ENCODE measurements at places on chromosomes 6 and 20.
A peak's percentile ranks its signal among the peaks of the same experiment; 100 is the strongest.

DNA sequence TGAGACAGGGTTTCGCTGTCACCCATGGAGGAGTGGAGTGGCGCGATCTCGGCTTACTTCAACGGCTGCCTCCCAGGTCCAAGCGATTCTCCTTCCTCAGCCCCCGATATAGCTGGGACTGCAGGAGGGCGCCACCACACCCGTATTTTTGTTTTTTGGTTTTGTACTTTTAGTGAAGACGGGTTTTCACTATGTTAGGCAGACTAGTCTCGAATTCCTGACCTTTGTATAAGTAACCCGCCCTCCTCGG, 115.4 kb upstream of the BTN3A2 start:
- no peak for DNase-seq

DNA sequence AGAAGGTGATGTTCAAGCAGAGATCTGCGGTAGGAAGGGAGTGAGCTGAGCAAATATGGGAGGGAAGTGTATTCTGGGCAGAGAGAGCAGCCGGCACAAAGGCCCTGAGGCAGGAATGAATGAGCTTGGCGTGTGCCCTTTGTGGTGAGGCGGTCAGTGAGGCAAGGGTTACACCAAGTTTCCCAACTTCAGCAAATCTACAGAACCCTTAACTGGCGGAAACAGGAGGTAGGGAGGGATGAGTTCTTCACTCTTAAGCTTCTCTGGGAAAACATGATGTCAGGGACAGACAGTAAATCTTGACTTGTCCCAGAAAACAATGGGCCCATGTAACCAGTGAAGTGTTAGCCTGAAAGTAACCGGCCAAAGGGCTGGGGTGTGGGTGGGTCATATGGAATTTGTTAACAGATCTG, 97.1 kb upstream of the PTPN1 start:
- no peak for DNase-seq

- DNase-seq, result no peak
These were observed 364 bp downstream of the FRS3 start for GRCh38 chr6:41779336-41779735.

GRCh38 chr6:170087941-170088581, 202.8 kb downstream of the DLL1 start:
- DNase-seq, result no peak

DNA sequence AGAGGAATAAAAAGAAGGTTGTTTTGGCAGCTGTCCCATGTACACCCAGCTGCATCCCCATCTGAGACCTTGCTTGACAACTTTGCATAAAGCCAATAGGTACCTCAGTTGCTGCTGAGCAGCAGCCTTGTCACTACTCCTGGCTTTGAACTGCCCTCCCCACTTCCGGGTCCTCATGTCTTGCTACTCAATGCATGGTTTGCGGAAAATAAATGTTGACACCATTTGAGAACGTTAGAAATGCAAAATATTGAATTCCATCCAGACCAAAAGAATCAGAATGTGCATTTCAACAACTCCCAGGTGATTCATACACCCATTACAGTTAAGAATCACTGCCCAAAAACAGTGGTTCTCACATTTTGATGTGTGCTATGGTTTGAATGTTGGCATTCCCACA, 32.9 kb downstream of the GPX5 start:
- no peak for DNase-seq

GRCh38 chr6:98958776-98959175, 11.0 kb upstream of the FBXL4 start:
- DNase-seq, result no peak

GRCh38 chr6:7108196-7108963, 619 bp downstream of the RREB1 start:
- no peak for DNase-seq

- DNase-seq, result no peak
These were observed 34.9 kb upstream of the SUMO4 start for GRCh38 chr6:149365197-149365596.

DNA sequence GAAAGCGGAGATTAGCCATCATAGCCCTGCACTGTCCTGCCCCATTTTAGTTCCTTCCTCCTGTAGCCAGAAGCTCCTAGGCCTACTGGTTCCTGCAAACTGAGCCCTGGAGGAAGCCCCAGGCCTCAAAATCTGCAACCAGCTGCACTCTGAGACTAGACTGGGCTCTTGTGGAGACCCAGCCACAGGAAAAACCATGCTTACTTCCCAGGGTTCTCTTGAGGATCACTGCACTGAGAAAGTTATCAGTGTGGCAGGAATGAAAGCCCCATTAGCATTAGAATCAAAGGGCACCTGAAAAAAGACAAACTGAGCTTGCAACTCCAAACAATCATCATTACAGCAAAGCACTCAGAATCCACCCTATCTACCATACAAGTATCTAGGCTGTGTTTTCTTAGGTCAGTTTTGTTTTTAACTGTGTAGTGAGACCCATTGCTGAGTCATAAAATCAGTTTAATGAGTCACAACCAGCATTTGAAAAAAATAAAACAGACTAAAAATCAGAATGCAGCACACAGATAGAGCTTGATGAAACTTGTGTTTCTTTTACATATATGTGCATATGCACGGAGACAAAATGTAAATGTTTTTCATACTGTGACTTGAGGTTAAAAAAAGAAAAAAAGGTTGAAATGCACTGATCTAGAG, 91.0 kb downstream of the UNC5CL start:
- no peak for DNase-seq

GRCh38 chr6:24923885-24924401, 11.8 kb downstream of the RIPOR2 start:
- DNase-seq, result no peak

GRCh38 chr6:95431637-95432228, 145.6 kb upstream of the MANEA start:
- DNase-seq, result peak; percentile 59

GRCh38 chr6:138267971-138268895, 49.9 kb upstream of the PBOV1 start:
- DNase-seq, result no peak

Measured in SK-N-MC (cell line).